Activated CD8-positive, alpha-beta memory T cell treated with anti-CD3 and anti-CD28 coated beads, Interleukin-2, amount 50 U/mL, for 4 hours (primary cell): ENCODE measurements at places on chromosomes 11 and 22.

DNA sequence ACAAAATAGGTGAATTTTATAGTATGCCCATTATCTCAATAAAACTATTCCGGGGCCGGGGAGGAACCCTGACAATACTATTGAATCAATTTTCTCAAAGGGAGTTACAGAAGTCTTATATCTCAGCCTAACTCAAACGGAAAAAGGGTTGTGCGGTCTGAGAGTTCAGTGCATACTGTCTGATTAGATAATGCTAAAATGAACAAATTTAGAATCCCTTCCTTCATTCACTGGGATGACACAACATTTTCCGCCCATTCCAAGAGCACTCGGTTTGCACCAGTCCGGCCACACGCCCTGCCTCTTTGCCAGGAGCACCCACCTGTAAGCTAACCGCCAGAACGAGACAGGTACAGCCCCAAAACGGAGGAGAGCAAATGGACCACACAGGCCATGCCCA lies 50.0 kb upstream of the NFRKB start:
- DNase-seq = no peak

- no peak for DNase-seq
Measured at GRCh38 chr22:48043581-48043980, 1281.1 kb downstream of the TBC1D22A start.

DNA sequence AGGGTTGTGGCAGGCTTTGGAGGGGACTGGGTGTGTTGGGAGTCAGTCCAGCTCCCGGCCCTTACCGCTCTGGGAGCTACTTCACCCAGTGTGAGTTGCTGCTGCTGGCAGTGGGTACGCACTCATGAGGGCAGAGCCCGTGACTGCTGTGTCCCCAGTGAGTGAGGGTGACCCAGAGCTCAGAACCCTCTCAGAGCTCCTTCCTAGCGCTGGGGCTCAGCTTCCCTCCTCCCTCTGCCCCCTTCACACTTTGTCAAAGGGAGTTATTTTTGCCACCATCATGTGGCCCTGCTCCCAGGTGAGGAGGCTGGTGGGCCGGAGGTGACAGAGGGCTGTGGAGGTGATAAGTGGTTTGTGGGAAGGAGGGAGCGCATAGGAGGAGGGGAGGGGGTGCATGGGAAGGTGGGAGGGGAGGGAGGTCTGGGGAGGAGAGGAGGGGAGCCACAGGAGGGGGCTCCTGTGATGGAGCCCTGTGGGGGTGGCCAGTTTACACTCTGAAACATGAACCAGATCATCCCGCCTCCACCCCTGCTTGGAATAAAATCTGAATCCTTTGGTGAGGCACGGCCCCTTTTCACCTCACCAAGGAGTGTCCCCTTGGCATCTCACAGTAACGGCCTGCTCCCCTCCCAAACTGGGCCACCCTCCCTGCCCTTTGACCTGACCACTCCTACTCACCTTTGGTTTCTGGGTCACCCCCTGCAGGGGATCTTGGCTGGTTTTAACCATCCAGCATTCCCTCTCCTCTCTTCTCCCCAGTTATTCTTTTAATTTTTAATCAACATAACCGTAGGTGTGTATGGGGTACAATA lies 9.9 kb downstream of the NDUFV1 start:
- DNase-seq = no peak

DNA sequence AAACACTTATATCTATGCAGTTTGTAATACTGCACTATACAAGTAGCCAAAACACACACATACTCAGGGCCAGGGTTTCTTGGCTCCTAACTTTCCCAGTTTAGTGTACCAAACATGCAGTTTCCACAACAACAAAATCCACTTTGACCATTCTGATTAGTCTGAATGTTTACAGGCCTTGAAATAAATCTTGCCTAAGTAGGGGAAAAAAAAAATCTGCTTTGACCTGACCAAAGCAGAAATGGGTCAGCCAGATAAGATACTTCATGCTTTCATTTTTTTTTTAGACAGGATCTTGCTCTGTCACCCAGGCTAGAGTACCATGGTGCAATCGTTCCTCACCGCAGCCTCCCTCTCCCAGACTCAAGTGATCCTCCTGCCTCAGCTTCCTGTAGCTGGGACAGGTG lies 10.1 kb downstream of the PRR14L start:
- no peak for DNase-seq

DNA sequence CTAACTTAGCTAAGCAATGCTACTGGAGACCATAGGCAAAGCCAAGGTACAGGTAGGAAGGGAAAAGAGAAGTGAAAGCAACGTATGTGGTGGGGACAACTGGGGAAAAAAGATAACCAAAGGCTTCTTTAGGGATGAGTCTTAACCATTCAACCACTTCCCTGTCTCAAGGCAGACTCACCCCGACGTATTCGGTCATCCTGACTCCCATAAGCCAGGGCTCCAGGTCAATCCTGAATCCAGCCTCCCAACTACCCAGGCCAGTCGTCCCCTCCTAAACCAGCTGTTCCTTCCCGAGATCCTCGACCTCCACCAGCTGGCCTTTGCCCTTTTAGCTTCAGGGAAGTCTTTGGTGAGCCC lies 330 bp downstream of the ACP2 start:
- DNase-seq = no peak
